ENCODE measurements at places on chromosomes 12 and 14. TPM values are rescaled to one million over a fixed set of nuclear protein-coding genes. Genes with fewer than 3 reads are reported as not detected.

DNA sequence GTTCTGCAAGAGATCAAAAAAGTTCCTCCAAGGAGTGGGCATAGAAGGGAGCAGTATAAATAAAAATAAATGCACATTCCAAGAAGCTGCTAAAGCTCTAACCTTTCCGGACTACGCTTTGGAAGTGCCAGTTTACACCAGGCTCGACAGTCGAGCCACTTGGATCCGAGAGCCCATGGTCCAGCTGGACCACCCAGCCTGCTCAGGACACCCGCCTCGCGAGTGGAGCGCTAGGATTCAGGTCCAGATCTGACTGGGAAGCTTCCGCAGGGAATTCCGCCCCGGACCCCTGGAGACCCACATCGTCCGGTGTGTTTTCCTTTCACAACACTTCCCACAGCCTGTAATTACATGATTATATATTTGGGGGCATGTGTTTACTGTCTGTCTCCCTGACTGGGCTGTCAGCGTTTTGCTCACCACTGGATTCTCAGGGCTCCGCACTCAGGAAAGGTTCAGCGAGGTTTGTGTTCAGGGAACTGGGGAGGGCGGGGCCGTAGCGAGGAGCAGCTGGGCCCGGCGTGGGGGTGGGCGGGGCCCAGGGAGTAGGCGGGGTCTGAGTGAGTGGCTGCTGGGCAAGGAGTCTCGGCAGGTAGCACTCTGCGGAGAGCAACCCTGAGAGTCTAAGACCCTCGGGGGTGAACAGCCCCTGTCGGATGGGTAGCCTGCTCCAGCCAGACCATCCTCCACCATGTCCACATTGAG, 52.3 kb upstream of the TMEM263 start:
- H3K36me3 ChIP-seq, result no peaks in the 10 kb centered on the region
- DNase-seq, result peak; percentile 49
- no peaks in the 10 kb centered on the region for H3K27me3 ChIP-seq
- peak overlapping the region; percentile 41 for H3K4me3 ChIP-seq
- H3K27ac ChIP-seq, result no peak overlapping the region

Gene TCL1B
- total RNA-seq, result not detected

Gene OR9K2
- total RNA-seq, result not detected

DNA sequence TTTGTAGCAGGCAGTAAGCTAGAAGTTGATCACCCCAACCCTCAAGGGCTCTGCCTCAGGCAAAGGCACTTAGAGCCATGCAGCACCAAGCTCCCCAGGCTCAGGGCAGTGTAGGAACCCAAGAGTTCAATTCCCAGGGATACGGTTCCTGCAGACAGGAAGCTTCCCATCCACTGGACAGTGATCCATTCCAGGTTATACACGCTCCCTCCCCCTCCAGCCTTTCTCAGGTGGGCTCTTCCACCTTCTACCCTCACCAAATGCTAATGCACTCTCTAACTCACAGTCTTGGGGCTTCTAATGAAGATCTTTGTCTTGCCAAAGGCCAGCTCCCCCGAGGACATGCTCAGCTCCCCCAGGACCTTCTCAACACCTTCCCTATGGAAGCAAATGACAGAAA, 12.7 kb downstream of the MYO1A start:
- DNase-seq, result no peak
- no peak overlapping the region for H3K4me3 ChIP-seq
- H3K36me3 ChIP-seq, result no peaks in the 10 kb centered on the region
- H3K27ac ChIP-seq, result no peak overlapping the region
- no peaks in the 10 kb centered on the region for H3K4me1 ChIP-seq

- DNase-seq, result no peak
- peak overlapping the region; percentile 95 for H3K27ac ChIP-seq
- H3K27me3 ChIP-seq, result no peaks in the 10 kb centered on the region
These were observed 15.1 kb upstream of the SLC38A2 start for GRCh38 chr12:46387670-46388069.

DNA sequence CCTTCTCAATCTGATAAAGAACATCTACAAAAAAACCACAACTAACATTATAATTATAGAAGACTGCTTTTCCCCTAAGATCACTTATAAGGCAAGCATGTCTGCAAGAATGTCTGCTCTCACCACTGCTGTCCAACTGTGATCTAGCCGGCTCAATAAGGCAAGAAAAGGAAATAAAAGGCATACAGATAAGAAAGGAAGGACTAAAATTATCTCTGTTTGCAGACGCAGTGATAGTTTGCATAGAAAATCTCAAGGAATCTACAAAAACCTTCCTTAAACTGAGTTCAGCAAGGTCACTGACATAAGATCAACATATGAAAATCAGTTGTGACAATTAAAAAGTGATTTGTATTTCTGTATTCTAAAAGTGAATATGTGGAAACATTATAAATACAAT, 138.0 kb upstream of the EGLN3 start:
- no peak for DNase-seq
- H3K36me3 ChIP-seq, result no peaks in the 10 kb centered on the region
- H3K27ac ChIP-seq, result no peak overlapping the region
- H3K27me3 ChIP-seq, result no peaks in the 10 kb centered on the region
- H3K4me3 ChIP-seq, result no peak overlapping the region

- H3K4me3 ChIP-seq, result no peak overlapping the region
- DNase-seq, result peak; percentile 63
- peak overlapping the region; percentile 67 for H3K27ac ChIP-seq
- H3K4me1 ChIP-seq, result peaks cover 56% of the 10 kb centered on the region
- no peaks in the 10 kb centered on the region for H3K27me3 ChIP-seq
These were observed 14.4 kb downstream of the SPTLC2 start for GRCh38 chr14:77601846-77602619.
